Renal cortex interstitium (tissue), 15 donors: ENCODE measurements at places on chromosomes 3 and 15. TPM values are rescaled to one million over a fixed set of nuclear protein-coding genes. Genes with fewer than 3 reads are reported as not detected.

- DNase-seq: no peak
Observed at GRCh38 chr3:81472600-81473362, 288.7 kb downstream of the GBE1 start.

DNA sequence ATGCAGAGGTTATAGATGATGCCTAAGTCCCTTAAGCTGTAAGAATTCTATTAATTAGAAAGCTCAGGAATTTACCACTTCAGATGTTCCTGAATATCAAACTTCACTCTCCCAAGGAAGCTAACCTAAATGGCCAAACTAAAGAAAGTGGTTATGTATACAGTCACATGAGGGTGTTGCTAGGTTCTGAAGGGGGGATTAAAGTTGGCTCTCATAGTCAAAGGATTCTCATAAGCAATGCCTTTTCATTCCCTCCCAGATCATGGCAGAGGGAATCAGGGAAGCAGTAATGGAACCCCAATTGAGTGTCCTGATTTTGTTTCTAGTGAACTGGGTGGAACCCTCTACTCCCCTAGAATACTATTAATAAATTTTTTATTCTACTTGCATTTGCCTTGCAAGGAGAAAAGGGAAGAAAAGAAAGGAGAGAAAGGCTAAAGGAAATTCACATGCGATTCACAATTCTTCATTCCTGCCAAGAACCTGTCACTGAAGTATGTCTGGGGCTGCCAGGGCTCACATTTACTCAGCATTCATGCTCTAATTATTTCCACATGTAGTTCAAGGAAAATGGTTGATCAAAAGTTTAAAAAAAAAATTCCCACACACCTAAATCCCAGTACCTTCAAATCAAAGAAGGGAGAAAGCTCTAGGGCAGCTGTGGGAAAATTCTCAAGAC, 25.1 kb downstream of the FSTL1 start:
- no peak for DNase-seq

GRCh38 chr15:100987143-100987542, 68.0 kb downstream of the LRRK1 start:
- DNase-seq: no peak

DNA sequence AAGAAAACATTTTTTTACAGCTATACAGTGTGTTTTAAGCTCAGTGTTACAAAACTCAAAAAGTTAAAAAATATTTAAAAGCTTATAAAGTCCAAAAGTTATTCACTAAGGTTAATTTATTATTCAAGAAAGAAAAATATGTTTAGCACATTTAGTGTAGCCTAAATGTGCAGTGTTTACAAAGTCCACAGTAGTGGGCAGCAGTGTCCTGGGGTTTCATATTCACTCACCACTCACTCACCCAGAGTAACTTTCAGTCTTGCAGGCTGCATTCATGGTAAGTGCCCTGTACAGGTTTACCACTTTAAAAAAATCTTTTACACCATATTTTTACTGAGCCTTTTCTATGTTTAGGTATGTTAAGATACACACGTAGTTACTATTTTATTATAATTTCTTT, 300.2 kb upstream of the TRIM42 start:
- DNase-seq: no peak

DNA sequence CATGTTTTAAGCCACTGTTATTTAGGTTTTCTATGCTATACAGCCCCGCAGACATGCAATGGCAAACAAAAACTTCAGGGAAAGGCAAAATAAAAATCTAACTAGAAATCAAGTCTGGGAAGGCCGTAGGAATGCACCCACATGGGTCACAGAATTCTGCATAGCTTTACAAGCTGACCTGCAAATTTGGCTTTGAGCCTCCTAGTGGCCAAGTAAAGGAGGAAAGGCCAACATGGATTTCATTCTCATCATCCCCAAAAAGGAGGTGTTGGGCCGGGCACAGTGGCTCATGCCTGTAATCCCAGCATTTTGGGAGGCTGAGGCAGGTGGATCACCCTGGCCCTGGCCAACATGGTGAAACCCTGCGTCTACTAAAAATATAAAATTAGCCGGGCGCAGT, 124.3 kb downstream of the FBLN2 start:
- DNase-seq: no peak

ZNF502 gene
- polyA plus RNA-seq: 12.7 TPM

SERINC4 gene
- polyA plus RNA-seq: 0.49 TPM

NR2E3 gene
- 0.34 TPM for polyA plus RNA-seq
